ENCODE measurements at places on chromosomes 2 and 18.

GRCh38 chr2:173819852-173820251 is 145.3 kb downstream of the SP3 start:
- no peak for DNase-seq

DNA sequence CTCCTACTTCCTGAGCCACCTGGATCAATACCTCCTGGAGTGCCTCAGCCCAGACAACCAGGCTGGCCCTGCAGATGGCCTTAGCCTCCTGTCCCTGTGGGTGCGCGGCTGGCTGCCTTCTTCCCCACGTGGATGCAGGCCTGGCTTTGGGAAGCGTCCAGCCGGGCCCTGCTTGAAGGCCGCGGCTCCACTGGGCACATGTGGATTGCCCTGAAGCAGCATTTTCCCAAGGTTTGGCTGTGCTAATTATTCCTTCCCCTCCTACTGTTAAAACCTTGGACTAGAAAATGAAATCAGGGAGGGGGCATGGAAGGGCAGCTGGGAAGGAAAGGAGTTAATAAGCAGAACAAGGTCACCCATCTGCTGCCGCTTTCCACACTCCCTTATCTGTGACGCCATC is 143.0 kb upstream of the GATA6 start:
- DNase-seq = no peak

GRCh38 chr18:433298-433697 is 67.2 kb downstream of the COLEC12 start:
- no peak for DNase-seq

DNA sequence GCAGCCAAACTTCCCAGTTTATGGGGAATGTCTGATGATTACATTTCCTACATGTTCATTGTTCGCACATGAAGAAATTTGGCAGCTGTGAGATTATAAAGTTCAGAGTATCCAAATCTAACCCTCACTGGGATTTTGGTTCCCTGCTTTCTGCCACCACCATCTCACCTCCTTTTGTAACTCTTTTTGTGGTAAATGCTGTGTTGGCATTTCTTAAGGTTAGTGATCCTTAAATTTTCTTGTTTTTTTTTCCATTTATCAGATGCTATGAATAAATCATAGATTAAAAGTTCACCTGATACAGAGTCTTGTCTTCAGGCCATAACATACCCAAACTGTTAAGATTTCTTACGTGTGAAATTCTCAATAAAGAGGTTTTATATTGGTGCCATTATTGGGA is 8.5 kb upstream of the TBR1 start:
- DNase-seq = no peak

DNA sequence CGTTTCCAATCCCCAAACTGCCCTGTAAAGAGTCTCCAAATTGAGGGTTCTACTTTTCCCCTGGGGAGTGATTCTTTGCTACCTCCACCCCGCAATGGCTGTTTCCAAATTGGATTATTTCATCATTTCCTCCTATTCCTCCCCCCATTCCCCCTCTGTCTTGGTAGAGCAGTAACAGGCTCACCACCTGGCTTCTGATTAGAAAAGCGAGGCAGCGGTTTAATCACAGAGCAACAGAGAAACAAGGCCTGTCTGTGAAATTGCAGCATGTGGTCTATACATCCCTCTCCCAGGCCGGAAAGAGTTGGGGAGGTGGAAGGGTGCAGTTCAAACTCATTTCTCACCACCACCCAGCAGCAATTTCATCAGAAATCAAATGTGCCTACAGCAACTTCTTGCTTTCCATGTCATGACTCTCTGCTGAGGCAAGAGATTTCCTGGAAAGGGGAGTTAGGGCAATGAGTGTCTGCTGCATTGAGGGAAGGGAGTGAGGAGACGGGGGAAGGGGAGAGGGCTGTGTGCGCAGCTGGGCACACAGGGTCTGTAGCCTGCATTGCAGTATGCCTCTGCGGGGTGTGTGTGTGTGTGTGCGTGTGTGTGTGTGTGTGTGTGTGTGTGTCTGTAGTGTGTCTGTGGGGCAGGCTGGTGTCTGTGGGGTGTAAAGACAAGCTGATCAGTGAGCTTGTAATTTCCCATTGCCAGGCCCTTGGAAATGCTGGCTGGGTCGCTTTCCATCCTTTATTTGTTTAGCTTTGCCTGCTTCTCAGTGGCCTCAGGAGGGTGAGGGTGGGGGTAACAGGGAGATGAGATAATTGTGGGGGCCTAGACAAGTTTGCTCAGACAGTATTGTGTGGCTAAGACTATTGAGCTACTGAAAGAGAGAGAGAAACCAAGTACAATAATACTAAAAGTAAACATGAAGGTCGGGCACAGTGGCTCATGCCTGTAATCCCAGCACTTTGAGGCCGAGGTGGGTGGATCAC is 13.5 kb upstream of the IGFBP2 start:
- DNase-seq = no peak

DNA sequence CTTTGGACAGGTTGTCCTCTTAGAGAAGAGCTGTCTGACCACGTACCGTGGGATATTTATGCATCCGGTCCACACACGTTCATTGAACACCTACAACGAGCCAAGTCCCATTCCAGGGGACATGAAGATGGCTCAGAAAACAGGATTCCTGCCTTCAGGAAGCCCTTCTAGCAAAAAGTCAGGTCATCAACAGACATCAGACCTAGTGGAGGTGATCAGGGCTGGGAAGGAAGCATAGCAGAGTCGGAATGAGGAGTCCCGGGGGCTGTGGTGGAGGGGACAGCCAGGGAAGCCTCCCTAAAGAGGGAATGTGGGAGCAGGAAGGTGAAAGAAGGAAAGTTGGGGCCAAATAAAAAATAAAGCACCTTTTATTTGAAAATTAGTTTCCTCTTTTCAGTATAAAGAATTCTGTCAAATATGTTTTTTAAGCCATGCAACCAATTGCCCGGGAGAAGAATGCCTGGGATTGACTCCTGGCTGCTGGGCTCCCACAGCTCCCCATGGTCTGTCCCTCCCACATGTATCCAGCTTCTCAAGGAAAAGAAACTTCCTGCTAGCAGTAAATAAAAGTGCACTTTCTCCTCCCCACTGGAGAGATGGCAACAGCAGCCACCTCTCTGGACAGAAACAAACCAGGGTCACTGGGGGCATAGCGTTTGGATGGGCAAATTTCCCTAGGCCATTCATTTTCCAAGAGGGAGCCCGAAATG is 144.8 kb downstream of the SMAD7 start:
- no peak for DNase-seq

- no peak for DNase-seq
These were observed 87.3 kb upstream of the TLK1 start for GRCh38 chr2:171247741-171248662.

DNA sequence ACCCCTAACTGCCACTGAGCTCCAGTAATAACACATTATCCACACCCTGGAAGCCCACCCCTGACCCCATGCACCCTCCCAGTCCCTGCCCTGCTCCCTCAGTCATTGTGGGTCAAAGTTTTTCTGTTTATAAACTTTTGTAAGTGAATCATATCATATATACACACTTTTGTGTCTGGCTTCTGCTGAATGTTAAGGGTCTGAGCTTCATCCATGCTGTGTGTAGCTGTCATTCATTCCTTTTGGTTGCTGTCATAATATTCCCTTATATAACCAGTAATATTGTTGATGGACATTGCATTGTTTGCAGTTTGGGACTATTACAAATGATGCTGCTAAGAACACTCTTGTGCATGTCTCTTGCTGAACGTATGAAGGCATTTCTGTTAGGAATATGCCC is 14.5 kb downstream of the CNNM4 start:
- no peak for DNase-seq

- no peak for DNase-seq
These were observed 215.7 kb downstream of the TMEM182 start for GRCh38 chr2:102977426-102978090.

DNA sequence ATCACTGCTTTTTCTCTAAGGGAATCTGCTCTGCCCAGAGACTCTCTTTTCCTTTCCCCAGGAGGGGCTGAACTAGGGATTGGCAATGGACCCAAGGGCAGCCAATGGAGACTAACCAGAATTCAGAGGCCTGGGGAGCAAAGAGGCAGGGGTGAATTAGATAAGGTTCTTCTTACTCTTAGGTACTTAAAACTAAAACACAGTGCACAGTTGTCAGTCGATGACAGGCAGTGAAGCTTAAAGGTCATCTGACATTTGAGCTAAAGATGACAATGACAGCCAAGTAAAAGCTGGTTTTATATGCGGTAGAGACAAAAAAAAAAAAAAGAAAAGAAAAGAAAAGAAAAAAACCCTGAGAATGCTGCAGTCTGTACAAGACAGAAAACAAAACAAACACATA is 57.8 kb downstream of the HIBCH start:
- DNase-seq = no peak

DNA sequence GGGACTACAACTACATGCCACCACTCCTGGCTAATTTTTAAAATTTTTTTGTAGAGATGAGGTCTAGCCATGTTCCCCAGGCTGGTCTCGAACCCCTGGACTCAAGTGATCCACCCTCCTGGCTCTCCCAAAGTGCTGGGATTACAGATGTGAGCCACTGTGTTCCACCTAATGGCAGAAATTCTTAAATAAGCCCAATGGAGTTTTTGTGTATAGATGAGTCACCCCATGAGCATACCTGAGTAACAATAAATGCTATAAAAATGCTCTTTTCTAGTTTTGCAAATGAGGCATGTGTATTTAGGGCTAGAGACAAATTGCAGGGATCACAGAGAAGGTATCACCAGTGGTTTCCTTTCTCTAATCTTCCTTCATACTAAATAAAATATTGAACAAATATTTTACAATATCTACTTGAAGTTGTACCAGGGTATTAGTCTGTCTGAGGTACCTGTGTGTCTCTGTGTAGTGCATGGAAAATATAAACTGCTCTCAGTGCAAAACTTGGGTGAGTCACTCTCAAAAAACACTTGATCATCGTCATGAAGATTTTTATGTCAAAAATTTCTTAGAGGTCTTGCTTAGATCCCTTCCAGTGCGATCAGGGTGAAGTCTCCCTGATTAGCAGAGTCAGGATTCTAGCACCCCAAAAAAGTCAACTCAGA is 337.1 kb upstream of the MMADHC start:
- DNase-seq = no peak

DNA sequence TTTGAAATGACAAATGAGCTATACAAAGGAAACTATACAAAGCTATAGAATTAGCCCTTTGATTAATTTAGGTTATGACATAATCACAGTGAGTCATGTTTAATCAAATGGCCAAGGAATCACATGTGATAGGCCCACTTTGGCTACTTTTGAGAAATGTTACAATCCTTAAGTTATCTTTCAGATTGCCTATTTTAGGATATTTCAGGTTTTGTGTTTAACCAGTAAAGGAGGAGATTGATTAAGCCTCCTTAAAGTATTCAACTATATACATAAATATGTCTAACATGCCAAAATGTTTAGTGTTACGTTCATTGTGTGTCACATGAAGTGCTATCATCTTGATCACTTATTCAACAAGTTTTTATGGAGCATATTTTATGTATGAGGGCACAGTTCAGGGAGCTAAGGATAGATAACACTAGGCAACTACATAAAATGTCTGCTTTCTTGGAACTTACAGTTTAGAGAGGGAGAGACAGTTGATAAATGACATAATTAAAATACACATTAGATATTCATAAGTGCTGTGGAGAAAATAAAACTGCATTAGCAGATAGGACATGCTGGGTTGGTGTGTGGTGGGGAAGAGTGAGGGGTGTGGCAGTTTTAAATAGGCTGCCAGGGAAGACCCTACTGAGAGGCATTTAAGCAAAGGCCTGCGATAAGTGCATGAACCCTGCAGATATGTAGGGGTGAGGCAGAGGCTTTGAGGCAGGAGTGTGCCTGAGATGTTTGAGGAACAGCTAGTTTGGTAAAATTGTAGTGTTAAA is 77.2 kb downstream of the LTBP1 start:
- DNase-seq = no peak

GRCh38 chr18:55321265-55322177 is 266.5 kb downstream of the TCF4 start:
- DNase-seq = peak; percentile 50

- DNase-seq = no peak
These were observed 565.2 kb upstream of the NRXN1 start for GRCh38 chr2:51597086-51597485.

DNA sequence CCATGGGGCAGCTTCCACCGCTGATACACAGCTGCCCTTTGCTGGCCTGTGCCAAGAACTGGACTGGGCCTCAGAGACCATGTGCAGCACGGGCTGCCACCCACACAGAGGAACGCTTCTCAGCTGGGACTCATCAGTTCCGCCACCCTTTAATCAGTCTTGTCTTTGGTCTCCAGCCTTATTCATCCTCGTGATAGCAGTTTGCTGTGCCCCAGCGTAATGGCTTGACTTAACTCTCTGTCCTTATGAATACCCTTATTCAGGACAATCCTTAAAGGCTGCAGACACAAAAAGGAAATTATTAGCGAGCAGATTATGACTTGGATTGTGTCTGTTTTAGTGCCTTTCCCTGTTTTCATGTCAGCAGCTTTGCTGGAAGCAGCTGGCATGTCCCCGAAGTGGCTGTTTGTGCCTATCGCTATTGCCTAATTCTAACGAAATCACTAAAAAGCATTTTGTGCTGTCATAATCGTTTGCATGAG is 108.9 kb upstream of the DAPL1 start:
- DNase-seq = no peak

- no peak for DNase-seq
These were observed 139.9 kb downstream of the THADA start for GRCh38 chr2:43455731-43456642.

GRCh38 chr2:237242091-237242536 is 156.4 kb downstream of the COPS8 start:
- DNase-seq = no peak

DNA sequence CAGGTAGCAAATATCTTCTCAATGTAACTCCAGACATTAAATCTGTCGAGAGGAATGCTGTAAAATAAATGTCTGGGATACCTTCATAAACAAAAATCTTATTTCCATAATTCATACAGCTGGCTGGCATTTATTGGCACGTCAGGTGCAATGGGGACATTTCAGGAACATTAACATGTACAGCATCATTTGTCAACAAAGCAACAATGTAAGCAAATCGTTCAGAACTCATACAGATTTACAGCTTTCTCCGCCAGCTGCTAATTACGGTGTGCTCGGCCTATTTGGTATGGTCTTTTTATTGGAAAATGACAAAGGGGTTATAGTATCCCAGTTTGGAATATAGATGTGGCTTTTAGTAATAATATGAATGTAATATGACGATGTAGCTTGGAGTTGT is 464.9 kb downstream of the ARHGAP15 start:
- no peak for DNase-seq

DNA sequence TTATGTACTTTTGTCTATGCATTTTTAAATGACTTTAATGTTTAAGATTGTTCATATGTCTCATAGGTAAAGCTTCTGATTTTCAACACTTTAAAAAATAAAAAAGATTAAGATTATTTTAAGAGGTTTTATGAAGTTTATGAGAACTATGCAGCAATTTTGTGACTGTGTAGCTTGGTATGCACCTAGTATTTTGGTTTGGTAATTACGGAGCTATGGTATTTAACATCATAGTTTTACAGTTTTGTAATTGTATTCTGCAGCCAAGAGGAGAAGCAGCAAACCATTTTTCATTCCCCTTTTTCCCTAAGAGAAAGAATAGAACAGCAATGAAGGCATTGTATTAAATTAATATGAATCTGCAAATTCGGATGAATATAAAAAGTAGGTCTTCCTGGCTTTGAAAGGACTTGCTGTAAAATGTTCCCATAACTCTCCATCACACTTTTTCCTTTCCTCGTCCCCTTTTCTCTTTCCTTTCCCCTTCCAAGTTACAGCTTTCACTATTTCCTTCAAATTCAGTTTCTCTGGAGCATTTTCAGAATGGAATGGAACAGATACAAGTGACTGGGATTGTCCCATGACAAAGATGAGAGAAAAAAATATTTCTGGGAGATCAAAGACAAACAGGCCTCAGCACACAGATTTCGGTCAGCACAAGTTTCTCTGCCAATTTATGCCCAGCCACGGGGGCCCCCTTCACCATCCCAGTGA is 26.1 kb upstream of the PIEZO2 start:
- no peak for DNase-seq

GRCh38 chr2:85278361-85278760 is 49.4 kb downstream of the TGOLN2 start:
- DNase-seq = no peak
